Activated CD8-positive, alpha-beta T cell treated with anti-CD3 and anti-CD28 coated beads, Interleukin-2, amount 10 ng/mL, durations not matched to agents 7 days and 5 days (primary cell): ENCODE measurements at places on chromosomes 6 and 20. TPM values are rescaled to one million over a fixed set of nuclear protein-coding genes. Genes with fewer than 3 reads are reported as not detected.

The FOXS1 gene
- not detected for total RNA-seq

The TSPYL1 gene
- 37.8 TPM for total RNA-seq

DNA sequence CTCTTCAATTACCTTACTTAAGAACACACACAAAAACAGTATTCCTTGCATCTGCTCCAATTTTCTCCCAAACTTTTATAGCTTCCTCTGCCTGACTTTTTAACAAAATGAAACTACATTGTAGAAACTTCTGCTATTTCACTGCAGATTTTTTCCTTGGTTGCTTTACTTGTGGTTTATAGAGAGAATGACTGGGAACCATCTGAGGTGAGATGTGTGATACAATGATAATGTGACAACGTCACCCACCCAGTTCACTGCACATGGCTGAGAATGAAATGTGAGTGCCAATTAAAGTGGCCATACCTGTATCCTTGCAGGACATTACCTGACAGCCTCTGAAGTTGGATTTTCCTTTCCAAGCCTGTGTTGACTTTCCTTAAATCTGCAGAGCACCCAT lies 258.4 kb downstream of the CD83 start:
- DNase-seq = no peak
- H3K4me3 ChIP-seq = no peak overlapping the region
- H3K27ac ChIP-seq = no peak overlapping the region
- peaks cover 2% of the 10 kb centered on the region for H3K27me3 ChIP-seq

DNA sequence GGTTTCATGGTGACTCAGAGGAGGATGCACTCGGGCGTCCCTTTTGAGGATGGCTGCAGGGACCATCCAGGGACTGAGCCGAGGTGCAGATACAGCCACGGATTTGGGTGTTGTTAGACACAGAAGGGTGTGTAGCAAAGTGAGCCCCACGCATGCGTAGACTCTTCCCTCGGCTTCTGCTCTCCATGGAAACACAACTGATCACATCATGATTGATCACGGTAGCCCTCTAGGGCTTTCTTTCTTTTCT lies 606 bp upstream of the ULBP1 start:
- H3K4me3 ChIP-seq = peak overlapping the region; percentile 85
- peak overlapping the region; percentile 88 for H3K27ac ChIP-seq
- H3K4me1 ChIP-seq = peaks cover 31% of the 10 kb centered on the region
- peaks cover 7% of the 10 kb centered on the region for H3K36me3 ChIP-seq
- peak; percentile 57 for DNase-seq

The LIME1 gene
- 163 TPM for total RNA-seq

DNA sequence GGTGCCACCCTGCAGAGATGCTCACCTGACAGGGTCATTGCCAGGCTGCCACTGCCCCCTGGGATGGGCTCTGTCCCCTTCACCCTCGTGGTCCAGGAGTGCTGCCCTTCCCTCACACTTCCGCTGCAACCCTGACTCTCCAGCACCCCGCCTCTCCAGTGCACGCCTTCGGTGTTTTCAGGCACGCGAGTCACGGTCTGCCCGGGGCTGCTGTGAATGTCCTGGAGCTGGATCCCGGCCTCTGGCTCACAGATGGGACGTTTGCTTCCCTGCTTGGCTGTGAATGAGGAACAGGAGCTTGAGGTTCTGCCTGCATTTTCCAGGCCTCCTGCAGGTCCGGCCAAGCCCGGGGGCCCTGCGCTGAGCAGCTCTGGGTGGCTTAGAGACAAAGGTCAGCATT lies 343.4 kb downstream of the SMOC2 start:
- H3K27ac ChIP-seq = no peak overlapping the region
- no peaks in the 10 kb centered on the region for H3K4me1 ChIP-seq
- no peaks in the 10 kb centered on the region for H3K36me3 ChIP-seq
- DNase-seq = no peak
- H3K4me3 ChIP-seq = no peak overlapping the region

- no peaks in the 10 kb centered on the region for H3K27me3 ChIP-seq
- H3K4me3 ChIP-seq = no peak overlapping the region
- H3K27ac ChIP-seq = no peak overlapping the region
- peaks cover 13% of the 10 kb centered on the region for H3K4me1 ChIP-seq
- peaks cover 31% of the 10 kb centered on the region for H3K36me3 ChIP-seq
Observed at GRCh38 chr6:157907651-157908050, 74.0 kb upstream of the SYNJ2 start.

GRCh38 chr6:490251-491037 lies 98.9 kb downstream of the IRF4 start:
- DNase-seq = peak; percentile 38
- H3K27ac ChIP-seq = peak overlapping the region; percentile 93
- H3K4me3 ChIP-seq = peak overlapping the region; percentile 64
- no peaks in the 10 kb centered on the region for H3K27me3 ChIP-seq
- peaks cover 76% of the 10 kb centered on the region for H3K4me1 ChIP-seq

The MUC22 gene
- total RNA-seq = not detected
